Stimulated activated CD4-positive, alpha-beta T cell treated with anti-CD3 and anti-CD28 coated beads, Interleukin-15, amount 100 ng/mL, for 48 hours (primary cell): ENCODE measurements at places on chromosomes 5 and 9.
A peak's percentile ranks its signal among the peaks of the same experiment; 100 is the strongest.

GRCh38 chr9:106945727-106946660 is 83.0 kb downstream of the ZNF462 start:
- no peak for DNase-seq

DNA sequence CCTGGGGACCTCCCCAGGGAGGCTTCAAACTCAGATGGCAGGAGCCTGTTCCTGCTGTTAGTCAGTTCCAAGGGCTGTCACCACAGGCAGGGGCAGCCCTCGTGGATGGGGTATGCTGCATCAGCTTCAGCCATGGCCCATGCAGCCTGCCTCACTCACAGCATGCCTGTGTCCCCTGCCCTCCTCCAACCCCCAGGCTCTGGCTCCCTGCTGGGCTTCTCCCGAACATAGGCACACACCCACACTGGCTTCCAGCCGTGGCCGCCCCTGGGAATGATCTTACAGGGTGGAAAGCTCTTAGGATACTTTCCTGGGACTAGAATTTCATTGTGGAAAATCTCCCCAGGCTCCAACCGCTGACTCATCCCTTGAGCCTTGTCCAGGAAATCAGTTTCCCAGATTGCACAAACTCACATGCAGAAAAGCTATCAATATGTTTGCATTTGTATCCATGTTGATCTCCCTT is 163.8 kb downstream of the SEC61B start:
- DNase-seq = no peak

DNA sequence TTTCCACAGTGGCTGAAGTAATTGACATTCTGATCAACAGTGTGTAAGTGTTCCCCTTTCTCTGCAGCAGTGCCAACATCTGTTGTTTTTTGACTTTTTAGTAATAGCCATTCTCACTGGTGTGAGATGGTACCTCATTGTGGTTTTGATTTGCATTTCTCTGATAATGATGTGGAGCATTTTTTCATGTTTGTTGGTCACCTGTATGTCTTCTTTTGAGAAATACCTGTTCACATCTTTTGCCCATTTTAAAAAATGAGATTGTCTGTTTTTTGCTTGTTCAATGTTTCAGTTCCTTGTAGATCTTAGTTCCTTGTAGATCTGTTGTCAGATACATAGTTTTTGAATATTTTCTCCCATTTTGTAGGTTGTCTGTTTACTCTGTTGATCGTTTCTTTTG is 162.5 kb upstream of the PITX1 start:
- DNase-seq = no peak

DNA sequence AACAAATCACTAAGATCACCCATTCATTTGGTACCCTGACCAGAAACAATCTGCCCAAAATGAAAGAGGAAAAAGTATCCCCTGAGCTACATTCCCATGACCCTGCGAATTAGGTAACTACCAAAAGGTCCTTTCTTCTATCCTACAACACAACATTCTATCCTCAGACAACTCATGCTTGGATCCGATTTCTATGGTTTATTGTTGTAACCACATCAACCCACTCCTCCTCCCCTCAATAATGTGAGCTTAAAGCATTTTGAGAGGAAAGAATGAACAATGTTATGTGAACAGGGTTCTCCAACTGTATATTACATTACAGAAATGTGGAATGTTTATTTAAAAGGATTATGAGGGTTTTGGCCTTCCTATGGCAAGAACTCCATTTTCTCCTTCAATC is 4.0 kb downstream of the SLC35D2 start:
- no peak for DNase-seq

DNA sequence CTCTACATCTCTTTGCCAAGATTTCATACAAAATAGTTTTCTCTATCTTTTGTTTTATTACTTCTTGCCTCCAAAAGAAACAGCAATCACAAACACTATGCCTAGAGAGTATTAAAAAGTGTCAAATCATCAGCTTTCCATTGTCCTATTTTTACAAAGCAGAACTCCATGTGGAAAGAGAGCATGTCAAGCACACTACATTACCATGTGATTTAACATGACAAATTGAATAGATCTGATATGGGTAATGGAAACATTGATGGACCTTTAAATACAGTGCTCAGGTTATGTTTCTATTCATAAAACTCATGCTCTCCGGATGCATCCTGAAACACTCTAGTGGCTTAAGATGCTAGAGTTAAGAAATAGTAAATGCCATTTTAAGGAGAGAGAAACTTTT is 791.4 kb upstream of the CTNND2 start:
- no peak for DNase-seq

DNA sequence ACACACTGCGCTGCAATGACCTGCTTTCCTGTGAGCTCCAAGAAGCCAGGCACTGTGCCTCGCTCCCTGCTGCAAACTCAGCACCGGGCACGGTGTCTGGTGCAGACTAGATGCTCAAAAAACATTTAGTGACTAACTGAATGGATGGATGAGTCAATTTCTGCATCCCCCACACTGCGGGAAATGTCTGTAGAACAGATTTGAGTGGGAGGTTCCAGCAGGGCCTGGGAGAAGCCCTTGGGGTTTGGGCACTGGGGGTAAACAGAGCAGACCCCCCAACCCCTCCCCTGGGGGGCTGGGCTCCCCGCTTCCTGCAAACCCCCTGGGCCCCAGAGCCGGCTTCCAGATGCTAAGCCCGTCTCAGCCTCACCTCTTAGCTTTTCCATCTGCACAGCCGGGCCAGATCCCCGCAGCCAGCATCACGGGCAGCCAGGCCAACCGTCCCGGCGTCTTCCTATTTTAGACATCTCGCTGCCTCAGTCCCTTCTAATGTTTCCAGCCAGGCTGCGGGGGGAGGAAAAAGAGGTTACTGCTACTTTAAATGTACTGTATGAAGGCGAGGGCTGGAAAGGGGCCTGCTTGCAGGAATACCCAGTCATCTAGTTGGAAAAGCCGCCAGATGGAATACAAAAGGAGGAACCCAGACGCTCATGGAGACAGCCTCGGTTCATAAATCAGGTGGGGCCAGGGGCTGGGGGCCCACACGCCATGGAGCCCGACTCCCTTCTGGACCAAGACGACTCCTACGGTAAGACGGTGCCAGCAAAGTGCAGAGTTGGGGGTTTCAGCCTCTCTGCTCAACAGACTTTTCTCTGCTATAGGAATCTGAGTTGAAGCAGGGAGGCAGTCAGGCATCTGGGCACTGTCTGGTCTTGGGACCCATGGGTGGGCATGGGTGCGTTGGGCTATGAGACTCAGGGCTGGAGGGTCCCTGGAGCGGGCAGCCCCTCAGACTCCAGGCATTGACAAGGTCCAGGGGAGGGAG is 67.1 kb upstream of the GGTA1 start:
- no peak for DNase-seq

- DNase-seq = no peak
Measured at GRCh38 chr5:68054638-68055037, 160.9 kb upstream of the PIK3R1 start.

DNA sequence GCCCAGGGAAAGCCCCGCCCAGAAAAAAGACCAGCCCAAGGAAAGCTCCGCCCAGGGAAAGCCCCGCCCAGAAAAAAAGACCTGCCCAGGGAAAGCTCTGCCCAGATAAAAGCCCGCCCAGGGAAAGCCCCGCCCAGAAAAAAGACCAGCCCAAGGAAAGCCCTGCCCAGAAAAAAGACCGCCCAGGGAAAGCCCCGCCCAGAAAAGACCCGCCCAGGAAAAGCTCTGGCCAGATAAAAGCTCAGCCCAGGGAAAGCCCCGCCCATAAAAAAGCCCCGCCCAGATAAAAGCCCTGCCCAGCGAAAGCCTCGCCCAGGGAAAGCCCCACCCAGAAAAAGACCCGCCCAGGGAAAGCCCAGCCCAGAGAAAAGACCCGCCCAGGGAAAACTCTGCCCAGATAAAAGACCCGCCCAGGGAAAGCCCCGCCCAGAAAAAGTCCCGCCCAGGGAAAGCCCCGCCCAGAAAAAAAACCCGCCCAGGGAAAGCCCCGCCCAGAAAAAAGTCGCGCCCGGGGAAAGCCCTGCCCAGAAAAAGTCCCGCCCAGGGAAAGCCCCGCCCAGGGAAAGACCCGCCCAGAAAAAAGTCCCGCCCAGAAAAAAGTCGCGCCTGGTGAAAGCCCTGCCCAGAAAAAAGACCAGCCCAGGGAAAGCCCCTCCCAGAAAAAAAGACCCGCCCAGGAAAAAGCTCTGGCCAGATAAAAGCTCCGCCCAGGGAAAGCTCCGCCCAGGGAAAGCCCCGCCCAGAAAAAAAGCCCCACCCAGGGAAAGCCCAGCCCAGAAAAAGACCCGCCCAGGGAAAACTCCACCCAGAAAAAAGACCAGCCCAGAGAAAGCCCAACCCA is 11.9 kb downstream of the GRIN1 start:
- peak; percentile 74 for DNase-seq

DNA sequence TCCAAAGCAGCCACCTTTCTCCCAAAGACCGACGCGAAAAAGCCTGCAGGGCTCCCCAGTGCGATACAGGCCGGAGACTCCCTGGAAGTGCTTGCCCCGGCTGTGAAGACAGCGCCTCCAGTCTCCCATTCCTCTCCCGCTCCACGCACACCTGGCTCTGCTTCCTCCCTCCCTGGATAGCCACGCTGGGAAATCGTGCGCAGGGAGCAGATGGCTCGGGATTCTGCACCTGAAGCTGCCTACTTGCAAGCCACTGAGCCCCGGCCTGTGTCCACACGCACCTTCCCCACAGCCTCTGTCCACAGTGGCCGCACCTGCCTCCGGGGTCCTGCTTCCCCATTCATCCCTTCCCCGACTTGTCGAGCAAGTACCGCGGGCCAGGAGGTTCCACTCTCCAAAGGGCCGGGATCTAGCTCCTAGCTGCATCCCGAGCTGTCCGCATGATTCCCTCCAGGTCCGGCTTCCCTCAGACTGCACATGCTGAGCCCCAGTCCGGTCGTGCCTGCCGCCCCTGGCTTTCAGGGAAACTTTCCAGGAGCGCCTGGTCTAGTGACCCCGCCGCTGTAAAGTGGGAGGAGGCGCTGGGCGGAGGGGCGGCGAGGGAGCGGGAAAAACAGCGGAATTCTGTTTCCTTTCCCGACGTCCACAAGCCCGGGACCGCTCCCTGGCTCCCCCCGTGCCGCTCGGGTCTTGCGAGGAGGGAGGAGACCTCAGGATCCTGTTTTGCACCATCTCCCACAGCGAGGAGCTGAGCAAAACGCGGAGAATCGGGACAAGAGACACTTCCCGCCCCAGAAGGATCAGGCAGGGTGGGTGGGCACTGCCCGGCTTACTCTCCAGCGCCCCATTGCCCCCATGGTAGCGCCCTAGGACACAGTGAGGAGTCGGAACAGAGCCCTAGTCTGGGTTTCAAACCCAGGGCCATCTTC is 2.0 kb downstream of the SEMA6A start:
- DNase-seq = no peak

- no peak for DNase-seq
Measured at GRCh38 chr5:107821288-107821687, 150.6 kb upstream of the EFNA5 start.

DNA sequence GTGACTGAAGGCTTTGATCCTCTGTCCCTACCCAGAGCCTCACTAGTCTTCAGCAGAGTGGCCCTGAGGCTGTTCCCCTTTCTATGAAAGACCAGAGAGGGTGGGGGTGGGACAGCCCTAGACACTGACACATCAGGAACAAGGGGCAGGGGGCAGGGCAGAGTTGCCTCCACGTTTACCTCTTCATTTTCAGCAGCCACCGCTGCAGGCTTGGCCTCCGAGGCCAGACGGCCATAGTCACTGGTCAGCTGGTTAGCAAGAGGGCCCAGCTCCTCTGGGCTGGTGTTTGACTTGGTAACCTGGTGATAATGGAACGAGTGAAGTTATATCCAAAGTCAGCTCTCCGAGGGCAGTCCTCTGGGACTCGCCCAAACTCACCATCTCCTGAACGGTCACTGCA is 15.6 kb upstream of the TPM2 start:
- DNase-seq = no peak

DNA sequence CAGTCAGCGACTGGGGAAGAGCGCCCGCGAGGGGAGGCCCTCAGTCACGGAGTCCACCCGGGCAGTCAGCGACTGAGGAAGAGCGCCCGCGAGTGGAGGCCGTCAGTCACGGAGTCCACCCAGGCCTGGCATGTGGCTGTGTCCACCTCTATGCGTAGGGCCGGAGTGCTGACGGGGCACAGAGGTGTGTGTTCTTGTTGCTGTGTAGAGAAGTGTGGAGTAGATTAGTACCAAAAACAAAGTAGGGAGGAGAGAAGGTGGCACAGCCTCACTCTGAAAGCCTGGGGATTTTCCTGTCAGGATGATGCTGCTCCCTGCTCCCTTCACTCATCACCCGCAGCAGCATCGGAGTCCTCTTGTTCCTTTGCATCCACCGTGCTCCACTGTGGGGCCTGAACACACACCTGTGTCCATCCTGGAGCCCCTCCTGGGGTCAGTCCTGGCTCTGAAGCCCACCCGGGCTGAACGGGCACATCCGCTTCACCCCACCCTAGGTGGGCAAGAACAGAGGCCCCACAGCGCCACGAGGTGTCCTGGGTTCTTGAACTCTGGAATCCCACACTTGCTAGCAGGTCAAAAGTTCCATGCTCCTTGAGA is 37.9 kb downstream of the AHRR start:
- no peak for DNase-seq
